T-cell (primary cell): ENCODE measurements at places on chromosomes 3 and 15.

DNA sequence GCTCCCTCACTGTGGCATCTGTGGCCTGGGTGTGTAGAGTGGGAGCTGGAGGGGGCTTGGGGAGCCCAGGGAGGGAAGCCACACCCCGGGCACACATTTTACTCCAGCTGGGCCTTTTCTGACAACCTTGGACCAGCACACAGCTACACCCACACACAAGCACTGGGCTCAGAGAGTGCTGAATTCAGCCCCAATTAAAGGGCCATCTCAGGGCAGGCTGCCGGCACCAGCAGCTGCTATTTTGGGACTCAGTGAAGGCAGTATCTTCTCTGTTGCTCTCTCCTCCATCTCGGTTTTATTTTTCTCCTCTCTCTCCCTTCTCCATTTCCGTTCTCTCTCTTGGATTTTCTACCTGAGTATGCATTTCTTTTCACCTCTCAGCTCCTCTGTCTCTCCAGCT is 19.1 kb upstream of the TBC1D21 start:
- no peak for DNase-seq

- no peak for DNase-seq
Observed at GRCh38 chr3:13839726-13840340, 40.0 kb downstream of the WNT7A start.

- no peak for DNase-seq
Observed at GRCh38 chr3:79651536-79652065, 116.2 kb downstream of the ROBO1 start.

- DNase-seq: no peak
Observed at GRCh38 chr15:90989040-90989768, 5.1 kb downstream of the PRC1 start.

DNA sequence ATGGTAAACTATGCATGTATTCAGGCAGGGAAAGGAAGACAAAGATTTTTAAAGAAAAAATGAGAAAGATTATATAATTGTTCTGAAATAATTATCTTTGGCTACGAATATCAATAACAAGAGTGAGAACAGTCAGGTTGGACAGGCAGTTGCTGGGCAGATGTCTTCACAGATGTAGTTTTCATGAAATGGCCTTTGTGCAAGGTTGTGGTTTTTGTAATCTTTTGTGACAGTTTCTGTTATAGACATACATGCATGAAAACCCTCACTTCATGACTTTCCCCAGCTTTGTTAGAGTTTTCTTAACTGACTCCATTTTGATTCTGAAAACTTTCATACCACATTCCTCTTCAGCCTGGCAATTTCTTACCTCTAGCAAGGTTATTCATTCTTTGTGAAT is 34.9 kb upstream of the SLC25A36 start:
- DNase-seq: no peak

GRCh38 chr3:130093741-130094391 is 12.2 kb downstream of the ALG1L2 start:
- DNase-seq: no peak

DNA sequence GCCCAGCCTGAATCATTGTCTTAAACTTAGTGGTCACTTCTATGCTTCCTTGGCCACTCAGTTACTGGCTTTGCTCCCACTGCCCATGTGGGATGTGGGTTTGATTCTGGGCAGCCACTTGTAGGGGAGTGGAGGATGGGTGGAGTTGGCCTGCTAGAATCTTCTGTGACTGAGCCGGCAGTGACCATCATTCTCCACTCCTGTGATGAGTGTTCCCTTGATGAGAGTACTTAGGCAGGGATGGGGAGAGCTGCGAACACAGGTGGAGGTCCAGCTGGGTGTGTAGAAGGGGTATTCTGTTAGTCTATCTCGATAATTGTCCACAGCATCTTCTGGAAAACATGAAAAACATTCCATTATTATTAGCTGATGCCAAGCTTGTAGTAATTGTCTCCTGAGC is 8.0 kb downstream of the TM6SF1 start:
- no peak for DNase-seq

DNA sequence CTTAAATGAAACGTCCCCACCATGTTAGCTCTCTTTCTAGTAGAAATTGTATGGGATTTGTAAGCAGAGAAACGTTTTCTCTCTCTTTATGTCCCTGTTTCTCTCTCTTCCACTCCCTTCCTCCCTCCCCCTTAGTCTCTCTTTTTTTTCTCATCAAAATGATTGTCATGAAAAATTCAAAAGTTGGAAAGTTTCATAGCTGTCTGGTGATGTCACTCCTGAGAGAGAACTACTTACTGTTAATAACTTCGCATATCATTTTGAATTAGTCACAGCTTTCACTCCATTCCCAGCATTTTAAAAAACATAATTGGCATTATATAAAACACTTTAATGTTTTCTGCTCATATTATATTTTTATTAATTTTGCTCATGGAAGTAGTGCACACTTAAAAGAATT is 331.1 kb downstream of the C3orf38 start:
- DNase-seq: no peak
